ENCODE measurements at places on chromosomes 4 and X.
A peak's percentile ranks its signal among the peaks of the same experiment; 100 is the strongest.

DNA sequence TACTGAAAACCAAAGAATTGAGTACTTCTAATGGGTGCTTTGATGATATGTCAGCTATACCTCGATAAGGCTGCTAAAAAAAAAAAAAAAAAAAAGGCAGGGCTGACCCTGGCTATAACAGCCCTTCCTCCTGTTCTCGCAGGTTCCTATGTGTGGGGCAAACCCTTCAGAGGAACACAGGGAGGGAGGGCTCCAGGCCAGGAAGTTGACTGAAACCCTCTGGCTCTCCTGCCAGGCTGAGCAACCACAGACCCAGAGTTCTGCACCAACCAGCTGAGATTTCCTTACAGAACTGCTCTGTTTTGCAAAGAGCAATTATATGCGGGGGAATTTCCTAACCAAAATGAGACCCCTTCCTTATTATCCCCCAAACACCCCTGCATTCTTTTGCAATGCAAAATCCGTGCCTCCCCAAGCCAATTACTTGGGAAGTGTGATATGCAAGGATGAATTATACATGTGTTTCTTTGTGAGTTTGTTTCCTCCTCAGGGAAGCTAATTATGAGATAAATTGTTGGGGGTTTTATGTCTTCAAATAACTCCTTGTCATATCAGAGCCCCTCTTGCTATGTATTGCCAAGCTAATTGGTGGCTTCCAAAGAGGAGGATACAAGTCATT, 45.6 kb downstream of the PDHA1 start:
- DNase-seq = no peak

- no peak for DNase-seq
These were observed 488.5 kb downstream of the IL15 start for GRCh38 chr4:142124874-142125273.

GRCh38 chr4:128550060-128550459, 259.4 kb upstream of the JADE1 start:
- DNase-seq = no peak

DNA sequence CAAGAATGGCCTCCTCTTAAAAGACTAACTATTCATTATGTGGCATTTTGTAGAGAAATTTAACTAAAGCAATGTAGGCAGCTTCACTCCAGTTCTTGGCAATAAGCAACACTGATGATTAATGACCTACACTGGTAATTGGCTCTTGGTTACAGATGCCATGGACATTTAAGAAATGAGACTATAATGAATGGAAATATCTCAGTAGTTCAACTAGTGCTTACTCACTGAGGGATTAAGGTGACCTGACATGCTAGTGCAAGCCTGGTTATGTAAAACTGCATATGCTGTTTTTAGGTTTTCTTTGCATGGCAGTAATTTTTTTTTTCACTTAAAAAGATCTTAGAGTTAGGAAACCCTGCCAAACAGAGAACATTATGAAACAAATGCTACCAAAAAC, 152.7 kb upstream of the AADAT start:
- DNase-seq = no peak

DNA sequence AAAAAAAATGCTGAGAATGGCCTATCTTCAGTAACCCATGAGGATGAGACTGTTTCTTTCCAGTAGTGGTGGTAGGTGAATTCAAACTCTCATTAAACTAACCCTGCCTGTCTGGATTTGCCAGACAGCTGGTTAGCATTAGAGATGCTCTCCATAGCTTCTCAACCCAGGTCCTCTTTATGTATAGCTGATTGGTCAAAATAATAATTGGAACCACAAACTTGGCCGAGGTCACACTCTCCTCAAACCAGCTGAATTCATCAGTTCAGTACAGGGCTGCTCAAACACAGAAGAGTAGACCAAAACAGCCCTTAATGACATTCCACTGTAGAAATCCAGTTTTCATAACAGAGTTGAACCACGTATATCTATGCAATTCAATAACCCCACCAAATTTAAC, 85.3 kb downstream of the HCCS start:
- no peak for DNase-seq

DNA sequence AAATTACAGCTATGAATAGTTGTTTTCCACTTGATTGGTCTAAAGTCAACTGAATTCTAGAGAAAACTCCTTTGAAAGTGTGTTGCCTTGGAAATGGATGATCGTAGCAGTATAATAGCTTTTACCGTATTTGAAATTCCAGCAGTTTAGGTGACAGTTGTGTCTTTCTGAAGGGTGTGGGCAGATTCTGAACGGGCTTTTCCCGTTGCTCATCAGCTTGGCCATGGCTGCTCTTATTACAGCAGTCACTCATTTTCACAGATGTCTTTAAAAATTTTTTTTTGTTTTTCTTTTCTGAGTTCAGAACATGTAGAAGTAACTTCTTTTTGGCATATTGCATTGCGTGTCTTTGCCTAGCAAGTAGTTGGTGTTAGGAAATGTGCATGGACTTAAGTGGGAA, 69.6 kb upstream of the SLC4A4 start:
- DNase-seq = no peak

DNA sequence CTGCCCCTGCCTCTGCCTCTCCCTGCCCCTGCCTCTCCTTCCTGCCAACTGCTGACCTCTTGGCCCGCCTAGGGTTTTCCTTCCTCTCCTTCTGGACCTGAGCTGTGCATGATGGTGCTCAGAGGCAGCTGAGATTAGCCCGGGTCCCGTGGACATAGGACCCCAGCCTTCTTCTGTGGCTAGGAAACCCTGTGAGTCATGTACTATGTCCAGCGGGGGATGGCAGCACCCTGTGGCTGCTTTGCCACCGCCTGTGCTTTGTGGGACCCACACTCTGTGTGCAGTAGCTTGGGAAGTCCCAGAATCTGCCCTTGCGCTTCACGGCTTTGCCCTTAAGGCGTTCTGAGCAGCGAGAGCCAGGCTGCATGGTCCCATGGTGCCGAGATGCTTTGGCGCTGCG, 105.5 kb upstream of the PSAPL1 start:
- no peak for DNase-seq

- DNase-seq = no peak
These were observed 13.8 kb upstream of the TXLNG start for GRCh38 chrX:16772460-16772859.

- no peak for DNase-seq
These were observed 176.3 kb downstream of the FAM13A start for GRCh38 chr4:88880501-88881226.

DNA sequence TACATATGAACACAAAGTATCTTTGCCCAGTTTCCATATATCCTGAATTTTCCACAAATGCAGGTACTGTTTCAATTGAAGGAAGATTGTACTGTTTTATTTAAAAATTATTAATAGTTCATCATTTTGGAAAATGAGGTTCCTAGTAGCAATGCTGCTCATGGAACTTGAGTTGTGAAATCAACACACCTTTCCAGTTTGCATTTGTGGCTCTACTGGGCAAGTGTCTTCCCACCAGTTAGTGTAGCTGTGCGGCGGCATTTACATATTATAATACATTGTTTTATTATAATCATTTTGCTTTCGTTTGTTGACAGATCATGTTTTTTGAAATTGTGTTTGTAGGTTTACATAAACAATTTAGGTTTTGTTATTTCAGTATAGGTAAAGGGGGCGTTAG, 2.0 kb upstream of the DDX3X start:
- DNase-seq = no peak

GRCh38 chr4:48262926-48263325, 6.7 kb downstream of the TEC start:
- DNase-seq = peak; percentile 88

Measured in suppressor macrophage (primary cell).